CD4-positive, alpha-beta T cell treated with Interleukin-21 for 1 hour (primary cell): ENCODE measurements at places on chromosomes 11 and 22.

- no peak for DNase-seq
These were observed 610.1 kb upstream of the ANO5 start for GRCh38 chr11:21582791-21583190.

DNA sequence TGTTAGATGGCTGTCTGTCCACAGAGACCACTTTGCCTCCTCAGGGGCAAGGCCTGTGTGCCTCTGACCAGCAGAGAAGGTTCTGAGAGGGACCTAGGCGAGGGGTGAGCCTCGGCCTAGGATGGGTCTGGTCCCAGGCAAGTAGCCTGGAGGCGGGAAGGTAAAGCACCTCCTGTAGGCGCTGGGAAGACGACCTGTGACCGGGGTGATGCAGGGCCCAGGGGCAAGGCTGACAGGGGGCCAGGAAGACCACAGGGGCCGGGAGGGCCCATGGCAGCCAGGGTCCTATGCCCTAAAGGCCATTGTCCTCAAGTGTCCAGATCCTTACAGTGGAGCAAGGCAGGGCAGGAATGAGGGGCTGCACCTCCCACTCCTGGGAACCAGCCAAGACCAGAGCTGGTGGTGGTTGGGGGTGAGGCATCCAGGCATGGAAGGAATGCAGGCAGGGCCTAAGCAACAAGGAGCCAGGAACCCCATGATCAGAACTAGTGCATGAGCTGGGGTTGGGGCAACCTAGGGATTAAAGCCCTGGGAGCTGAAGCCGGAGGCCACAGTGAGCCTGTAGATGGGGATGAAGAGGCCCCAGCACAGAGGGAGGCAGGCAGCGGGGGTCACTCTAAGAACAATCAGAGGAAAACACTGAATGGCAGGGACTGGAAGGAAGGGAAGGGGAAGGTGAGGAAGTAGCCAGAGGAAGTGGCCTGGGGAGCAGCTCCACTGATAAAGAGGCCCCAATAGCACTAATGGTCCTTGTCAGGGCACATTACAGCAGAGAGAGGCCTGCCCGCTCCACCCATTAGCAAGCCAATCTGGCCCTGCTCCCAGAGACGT is 32.9 kb upstream of the KLHL35 start:
- DNase-seq, result no peak

DNA sequence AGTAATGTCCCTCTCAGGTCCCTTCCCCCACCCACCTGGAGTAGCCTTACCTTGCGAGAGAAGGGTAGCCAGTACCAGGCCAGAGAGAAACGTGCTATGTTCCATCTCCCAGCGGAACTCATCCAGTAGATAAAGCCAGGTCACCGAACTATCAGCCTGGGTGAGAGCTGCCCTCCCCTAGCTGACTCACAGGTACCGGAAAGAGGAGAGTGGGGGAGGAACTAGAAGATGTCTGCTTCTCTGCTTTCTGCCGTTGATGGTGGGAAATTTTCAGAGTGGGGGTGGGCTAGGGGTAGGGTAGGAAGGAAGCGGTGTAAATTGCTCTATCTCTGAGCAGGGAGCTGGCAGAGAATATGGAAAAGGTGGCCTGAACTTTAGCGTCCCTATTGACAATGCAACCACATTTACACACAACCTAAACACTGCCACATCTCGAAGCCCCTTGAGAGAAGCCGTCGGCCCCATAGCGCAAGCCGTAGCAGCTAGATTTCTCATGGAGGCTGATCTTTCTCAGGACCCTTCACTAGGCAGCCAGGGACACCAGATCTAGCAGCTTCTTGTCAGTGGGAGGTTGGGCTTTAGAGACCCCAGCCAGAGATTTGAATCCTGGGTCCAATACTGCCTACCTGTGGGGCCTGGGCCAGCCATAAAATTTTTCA is at the start of gene CD3D:
CD3D (minus strand) TSS at position 203 of the 659 bp plus-strand sequence; CDS start at position 105, 98 bp downstream.
- peak; percentile 82 for DNase-seq

GRCh38 chr11:20159466-20160381 is 551 bp downstream of the DBX1 start:
- no peak for DNase-seq

GRCh38 chr11:47995360-47995769 is 15.0 kb downstream of the PTPRJ start:
- no peak for DNase-seq

- no peak for DNase-seq
These were observed 4.7 kb downstream of the TCIRG1 start for GRCh38 chr11:68043349-68044144.

GRCh38 chr11:113177671-113178070 is 136.7 kb upstream of the TTC12 start:
- no peak for DNase-seq

DNA sequence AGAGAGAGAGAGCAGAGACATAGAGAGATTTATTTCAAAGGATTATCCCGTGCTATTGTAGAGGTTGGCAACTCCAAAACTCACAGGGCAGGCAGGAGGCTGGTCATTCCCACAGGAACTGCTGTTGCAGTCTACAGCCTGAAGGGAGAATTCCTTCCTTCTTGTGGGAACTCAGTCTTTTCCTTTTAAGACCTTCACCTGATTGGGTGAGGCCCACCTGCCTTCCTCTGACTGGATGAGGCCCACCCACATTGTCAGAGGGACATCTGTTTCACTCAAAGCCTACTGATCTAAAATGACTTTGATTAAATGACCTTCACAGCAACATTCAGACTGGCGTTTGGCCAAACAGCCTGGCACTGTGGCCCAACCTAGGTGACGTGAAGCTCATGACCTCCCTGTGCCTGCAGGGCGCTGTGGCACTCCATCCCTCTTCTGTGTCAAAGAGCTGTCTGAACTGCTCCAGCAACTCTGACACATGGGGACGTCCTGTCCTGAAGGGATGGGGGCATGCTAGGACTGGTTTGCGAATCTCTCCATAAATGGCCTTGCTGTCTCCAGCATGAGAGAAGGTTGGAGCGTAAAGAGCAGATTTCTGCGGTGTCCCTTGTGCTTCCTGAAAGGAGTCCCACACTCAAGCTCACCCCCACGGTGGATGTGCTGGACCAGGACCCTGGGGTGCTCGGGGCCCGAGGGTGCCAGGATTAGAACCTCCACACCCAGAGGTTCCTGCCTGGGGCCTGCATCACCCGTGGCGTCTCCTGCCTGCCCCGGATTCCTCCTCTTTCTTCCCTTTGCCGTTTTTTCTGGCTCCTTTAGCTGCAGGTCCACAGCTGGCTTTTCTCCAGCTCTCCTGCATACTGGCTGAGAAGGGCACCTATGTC is 20.7 kb downstream of the KRTAP5-5 start:
- DNase-seq, result no peak

- DNase-seq, result no peak
These were observed 14.8 kb downstream of the PLAAT3 start for GRCh38 chr11:63599211-63600122.

- DNase-seq, result no peak
These were observed 316.6 kb downstream of the MIAT start for GRCh38 chr22:26974034-26974433.

- no peak for DNase-seq
These were observed 9.6 kb downstream of the C22orf23 start for GRCh38 chr22:37943825-37944198.

- DNase-seq, result no peak
These were observed 322.2 kb downstream of the AASDHPPT start for GRCh38 chr11:106399624-106400023.

DNA sequence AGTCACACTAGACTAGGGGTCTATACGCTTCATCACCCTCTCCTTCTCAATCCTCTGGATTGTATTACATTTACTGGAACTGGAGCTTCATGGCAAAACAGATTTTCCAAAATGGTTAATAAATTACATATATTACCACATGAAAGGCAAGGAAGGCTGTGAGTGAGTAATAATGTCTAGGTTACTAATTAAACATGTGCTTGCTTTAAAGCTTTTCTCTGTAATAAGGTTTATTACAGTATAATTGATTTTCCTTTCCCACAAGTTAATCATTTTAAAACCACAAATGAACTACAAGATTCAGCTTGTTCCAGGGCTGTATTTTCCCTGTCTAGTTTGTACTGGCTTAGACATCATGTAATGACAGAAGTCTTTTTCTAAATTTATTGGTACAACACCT is 25.6 kb downstream of the MMP13 start:
- no peak for DNase-seq

- DNase-seq, result no peak
These were observed 44.8 kb downstream of the TENM4 start for GRCh38 chr11:79396001-79396400.

DNA sequence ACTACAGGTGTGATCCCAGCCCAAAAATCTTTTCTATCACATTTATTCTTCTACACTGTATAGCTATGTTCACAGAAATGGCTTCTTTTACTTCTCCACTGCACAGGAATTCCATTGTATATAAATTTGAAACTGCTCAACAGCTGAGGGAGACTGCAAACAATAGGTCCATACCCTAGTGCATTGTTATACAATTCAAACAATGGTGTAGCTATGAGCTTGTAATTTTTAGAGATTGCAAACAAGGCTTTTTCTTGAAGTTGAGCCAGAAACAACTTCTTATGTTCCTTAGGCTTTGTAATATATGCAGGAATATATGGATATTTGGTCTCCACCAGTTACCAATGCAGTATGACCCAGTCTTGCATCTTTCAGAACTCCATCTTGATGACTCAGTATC is 19.5 kb upstream of the SIK3 start:
- no peak for DNase-seq

- no peak for DNase-seq
These were observed 1012.1 kb downstream of the OPCML start for GRCh38 chr11:132520199-132520598.

GRCh38 chr11:21307874-21308273 is 638.5 kb downstream of the NELL1 start:
- no peak for DNase-seq

DNA sequence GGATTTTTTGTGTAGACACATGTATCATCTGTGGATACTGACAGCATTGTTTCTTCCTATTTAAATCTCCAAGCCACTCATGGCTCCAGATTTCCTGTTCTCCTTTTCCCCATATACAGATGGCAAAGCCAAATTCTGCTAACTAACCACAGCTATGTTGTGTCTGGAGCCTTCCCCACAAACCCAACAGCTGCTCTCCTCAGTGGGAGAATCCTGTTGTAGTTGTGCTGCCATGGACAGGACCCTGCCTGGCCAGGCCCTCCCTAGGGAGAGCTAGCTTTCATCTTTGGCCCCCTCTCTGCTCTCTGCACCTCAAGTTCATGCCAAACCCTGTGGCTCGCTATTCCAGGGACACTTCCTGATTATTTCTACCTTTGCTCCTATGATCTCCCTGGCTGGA is 106.4 kb upstream of the CCDC90B start:
- DNase-seq, result no peak

GRCh38 chr22:44318751-44319150 is 6.0 kb upstream of the SHISAL1 start:
- DNase-seq, result no peak

- DNase-seq, result peak; percentile 9
These were observed 6.3 kb upstream of the CDC42EP2 start for GRCh38 chr11:65308281-65308891.

DNA sequence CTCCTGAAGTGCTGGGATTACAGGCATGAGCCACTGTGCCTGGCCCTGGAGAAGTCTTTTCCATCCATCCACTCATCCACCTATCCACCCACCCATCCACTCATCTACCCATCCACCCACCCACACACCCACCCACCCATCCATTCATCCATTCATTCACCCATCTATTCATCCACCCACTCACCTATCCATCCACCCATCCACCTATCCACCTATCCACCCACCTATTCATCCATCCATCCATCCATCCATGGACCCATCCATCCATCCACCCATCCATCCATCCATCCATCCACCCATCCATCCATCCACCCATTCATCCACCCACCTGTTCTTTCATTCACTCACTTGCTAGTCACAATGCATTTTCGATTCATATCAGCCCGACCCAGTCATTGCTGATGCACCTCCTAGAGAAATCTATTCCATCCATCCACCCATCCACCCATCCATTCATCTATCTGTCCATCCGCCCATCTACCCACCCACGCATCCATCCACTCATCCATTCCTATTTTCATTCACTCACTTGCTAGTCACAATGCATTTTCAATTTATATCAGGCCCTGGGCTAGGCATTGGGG is 17.7 kb upstream of the SUN2 start:
- DNase-seq, result no peak

DNA sequence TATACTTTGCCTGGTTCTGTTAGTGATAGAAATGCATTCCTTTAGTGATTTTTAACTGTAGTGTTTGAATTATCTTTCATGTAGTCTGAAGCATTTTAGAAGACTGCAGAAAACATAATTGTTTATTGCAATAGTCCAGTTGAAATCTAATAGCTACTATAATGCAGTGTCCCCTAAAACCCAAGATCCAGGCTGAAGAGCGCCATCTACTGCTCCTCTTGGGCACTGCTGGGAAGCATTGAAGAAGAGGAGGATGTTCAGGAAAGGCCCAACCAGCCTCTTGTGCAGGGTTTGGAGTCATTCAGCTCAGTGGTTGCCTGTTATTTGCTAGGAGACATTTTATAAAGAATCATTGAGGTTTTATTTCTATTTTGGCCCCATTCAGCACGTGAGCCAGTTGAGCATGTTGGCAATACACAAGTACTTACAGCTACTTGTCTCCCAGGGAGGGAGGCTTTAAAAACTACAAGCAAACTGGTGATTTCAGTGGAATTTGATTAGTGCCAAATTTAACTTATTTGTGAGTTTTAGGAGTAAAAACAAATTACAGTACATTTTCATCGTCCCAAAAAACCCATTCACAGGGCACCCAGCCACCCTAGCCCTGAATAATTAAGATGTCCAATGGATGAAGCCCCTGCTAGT is 74.9 kb upstream of the HORMAD2 start:
- peak; percentile 63 for DNase-seq

DNA sequence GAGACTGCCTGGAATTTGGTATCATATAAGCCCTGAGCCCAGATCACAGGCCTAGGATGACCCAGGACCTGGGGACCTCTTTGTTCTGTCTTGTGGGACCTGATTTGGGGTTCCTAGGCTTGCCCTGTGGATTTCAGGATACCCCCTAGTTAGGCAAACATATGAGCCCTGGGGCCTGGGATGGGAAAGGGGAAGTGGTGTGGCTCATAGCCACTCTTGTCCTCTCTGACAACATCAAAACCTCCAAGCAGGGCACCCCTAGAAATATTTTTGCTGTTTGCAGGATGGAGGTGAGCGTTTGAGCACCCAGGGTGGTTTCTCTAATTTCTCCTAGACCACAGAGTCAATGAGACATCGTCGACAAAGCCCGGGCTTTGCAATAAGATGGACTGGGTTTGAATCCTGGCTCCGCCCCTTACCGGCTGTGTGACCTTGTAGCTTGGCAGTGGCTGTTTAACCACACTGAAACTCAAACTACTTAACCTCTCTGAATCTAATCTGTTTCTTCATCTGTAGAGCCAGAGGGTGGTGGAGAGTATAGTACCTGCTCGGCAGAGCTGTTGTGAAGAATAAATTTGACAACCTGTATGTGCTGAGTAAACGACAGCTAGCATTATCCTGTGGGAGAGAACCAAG is 5.3 kb upstream of the LRRC10B start:
- no peak for DNase-seq

GRCh38 chr11:17578958-17579357 is 31.9 kb downstream of the OTOG start:
- no peak for DNase-seq
